ENCODE measurements at places on chromosomes 5 and 9.

- no peak for DNase-seq
Observed at GRCh38 chr9:136741883-136742571, 713 bp downstream of the LCN10 start.

GRCh38 chr5:172005708-172006320 is 624 bp downstream of the FBXW11 start:
- DNase-seq, result peak; percentile 18

DNA sequence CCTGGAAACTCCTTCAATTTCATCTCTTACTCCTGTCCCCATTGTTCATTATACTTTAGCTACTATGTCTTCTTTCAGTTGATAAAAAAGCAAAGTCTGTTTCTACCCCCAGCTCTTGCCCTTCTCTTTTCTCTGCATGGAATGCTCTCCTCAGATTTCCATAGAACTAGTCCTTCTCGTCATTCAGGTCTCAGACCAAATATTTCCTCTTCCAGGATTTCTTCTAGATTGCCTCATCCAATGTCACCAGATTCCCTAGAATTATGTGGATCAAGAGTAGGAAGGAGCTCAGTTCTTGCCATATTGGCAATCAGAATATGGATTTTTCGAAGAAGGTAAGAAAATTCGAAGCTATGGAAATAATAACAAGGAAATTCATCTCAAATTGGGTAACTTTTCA is 176.1 kb downstream of the GABRG2 start:
- DNase-seq, result no peak

DNA sequence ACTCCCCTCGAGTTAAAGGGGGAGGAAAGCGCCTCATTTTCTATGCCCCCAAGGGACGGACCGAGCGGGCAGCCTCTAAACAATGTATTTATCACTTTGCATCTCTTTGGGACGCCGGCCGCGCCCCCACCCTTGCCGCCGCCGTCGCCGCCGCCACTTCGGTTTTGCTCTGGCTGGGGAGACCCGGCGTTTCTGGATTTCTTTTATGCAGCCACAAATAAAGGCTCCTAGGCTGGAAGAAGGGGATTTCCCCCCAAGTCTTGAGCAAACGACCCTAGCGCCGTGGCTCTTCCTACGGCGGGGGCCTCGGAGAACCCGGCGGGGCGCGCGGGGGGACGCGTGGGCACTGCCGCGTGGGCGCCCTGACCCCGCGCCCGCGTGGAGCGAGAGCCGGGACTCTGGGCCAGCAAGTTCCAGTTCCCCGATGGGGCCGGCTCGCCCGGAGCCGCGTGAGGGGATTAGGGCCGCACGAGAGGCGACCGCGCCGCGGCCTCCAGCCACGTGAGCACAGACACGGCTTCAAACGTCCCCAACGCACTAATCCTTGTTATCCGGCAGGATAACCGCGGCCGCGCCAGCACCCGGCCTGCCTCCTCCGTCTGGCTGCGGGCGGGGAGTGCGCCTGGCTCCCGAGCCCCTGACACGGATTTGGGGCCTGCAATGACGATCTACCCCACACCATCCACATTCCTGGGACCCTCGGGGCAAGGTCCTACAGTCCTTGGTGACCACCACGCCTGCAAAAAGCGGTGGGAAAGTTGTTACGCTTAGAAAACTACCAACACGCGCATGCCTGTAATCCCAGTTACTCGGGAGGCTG is 7.9 kb upstream of the NEUROG1 start:
- DNase-seq, result no peak

- no peak for DNase-seq
Observed at GRCh38 chr5:137842296-137842695, 25.4 kb upstream of the MYOT start.

- DNase-seq, result no peak
Observed at GRCh38 chr9:112447283-112447761, 39.3 kb upstream of the KIAA1958 start.

GRCh38 chr5:100646011-100646410 is 110.8 kb downstream of the FAM174A start:
- DNase-seq, result no peak

GRCh38 chr9:100700689-100701318 is 122.9 kb downstream of the CAVIN4 start:
- DNase-seq, result peak; percentile 13

GRCh38 chr9:91842358-91843049 is 107.5 kb downstream of the ROR2 start:
- DNase-seq, result no peak

DNA sequence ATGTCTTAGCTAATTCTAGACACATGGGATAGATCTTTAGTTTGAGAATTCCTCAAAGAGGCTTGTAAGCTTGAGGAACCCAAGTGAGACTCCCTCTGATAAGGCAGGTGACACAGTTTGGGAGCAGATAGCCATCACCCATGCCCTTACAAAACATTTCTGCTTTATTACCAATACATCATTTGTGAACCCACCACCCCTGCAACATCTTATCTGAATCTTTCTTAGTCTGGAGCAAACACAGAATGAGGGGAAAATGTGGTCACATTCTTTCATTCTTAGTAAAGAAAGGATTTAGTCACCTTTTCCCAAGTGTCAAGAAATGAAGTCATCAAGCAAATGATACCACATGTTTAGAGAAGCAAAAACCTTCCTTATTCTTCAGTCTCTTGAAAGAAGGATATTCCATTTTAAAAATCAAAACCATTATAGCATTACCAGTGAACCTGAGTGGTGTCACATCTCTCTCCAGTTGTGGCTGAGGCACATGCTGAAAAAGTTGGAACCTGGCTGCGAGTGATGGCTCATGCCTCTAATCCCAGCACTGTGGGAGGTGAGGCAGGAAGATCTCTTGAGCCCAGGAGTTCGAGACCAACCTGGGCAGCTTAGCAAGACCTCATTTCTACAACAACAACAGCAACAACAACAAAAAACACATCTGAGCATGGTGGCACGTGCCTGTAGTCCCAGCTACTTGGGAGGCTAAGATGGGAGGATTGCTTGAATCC is 65.9 kb downstream of the PRKACG start:
- DNase-seq, result no peak

DNA sequence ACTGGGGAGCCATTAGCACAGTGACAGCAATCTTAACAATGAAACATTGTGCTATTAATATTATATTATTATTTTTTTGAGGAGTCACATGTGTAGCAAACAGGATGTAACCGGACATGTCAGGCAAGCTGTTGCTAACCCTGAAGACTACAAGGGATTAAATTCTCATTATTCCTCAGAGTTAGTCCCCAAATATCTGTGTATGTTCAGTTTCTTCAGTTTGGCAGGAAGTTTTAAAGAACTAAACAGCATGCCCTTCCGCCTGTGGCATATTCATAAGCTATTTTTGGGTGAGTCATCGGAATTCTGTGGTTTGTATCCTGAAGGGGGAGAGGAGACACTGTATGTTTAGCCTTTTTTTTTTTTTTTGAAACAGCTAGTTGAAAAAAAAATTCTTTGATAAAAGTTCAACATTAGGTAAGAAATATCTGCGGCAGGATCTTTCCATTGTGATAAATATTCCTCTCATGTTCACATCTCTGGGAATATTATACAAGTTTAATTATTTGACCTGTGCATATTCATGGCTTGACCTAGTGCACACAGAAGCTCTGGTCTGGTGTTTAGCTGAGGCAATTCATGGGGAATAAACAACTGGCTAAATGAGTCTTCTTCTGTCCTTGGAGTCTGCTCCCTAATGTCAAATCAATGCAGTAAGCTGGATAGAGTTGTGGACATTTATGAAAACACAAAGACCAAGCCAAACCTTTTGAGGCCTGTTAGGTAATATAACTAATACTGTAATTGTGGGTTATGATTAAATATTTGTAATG is 202.7 kb upstream of the CDKN2B start:
- no peak for DNase-seq

- no peak for DNase-seq
Observed at GRCh38 chr5:159923008-159923407, 6.7 kb downstream of the ADRA1B start.

GRCh38 chr9:19154135-19154612 is 26.9 kb upstream of the PLIN2 start:
- DNase-seq, result peak; percentile 31

GRCh38 chr5:65483546-65484346 is 2.0 kb upstream of the ADAMTS6 start:
- DNase-seq, result peak; percentile 76

DNA sequence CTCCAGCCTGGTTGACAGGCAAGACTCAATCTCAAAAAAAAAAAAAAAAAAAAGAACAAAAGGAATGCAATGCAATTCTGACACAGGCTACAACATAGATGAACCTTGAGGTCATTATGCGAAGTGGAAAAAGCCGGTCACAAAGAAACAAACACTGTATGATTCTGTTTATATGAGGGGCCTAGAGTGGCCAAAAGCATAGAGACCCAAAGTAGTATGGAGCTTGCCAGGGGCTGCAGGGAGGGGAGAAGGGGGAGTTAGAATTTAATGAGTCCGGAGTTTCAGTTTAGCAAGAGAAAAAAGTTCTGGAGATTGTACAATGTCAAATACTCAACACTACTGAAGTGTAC is 33.2 kb upstream of the ASS1 start:
- no peak for DNase-seq

GRCh38 chr5:44506561-44506960 is 117.3 kb upstream of the FGF10 start:
- no peak for DNase-seq

- no peak for DNase-seq
Observed at GRCh38 chr9:87478226-87478992, 19.3 kb upstream of the DAPK1 start.

GRCh38 chr9:109307380-109308240 is 13.2 kb downstream of the EPB41L4B start:
- no peak for DNase-seq

- no peak for DNase-seq
Observed at GRCh38 chr5:150498501-150498900, 9.4 kb upstream of the NDST1 start.

DNA sequence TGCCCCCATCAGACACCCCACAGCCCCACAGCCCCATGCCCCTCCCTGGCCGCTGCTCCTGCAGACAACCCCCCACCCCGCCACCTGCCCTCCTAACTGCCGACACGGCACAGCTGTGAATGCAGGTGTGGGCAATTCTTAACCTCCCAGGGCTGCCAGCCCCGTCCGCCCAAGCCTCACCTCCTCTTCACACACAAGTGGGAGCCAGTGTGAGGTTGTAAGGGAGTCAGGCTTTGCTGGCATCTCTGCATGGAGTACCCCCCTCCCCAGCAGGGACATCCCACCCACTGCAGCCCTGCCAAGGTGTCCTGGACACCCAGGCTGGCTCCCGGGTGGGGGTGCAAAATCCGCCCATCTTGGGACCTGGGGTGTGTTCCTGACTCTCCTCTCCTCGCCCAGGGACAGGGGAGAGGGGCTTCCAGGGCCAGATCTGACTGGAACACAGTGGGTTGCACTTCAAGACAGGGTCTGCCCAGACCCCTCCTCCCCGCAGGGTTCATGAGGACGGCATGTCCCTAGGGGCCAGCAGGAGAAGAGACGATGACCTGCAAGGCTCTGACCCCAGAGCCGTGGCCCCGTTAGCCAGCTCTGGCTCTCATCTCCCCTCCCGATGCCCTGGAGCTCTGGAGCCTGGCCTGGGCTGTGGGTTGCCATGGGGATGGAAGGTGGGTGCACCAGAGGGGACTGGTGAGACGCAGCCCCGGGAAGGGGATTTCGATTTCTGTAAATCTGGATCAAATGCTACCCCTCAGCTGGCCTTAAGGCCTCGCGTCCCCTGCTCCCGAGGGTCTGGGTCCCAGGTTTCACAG is 34.4 kb downstream of the SARDH start:
- DNase-seq, result no peak

DNA sequence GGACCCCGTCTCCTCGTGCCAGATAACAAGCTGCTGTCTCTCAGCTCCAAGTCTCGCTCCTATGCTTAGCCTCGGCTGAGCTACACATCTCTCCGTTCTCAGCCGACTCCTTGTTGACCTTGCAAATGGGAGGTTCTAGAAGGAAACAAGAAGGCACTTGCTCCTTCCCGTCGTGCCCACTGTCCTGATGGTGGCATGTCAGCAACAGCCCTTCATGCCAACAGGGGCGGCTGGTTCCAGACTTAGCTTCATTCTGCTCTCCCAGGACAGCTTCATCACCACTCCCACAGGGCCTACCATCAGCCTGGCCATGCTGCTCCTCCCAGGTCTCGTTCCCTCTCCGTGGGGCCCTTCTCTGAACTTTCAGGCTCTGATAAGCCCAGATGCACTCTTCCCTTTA is 13.0 kb upstream of the RASGEF1C start:
- no peak for DNase-seq

GRCh38 chr9:91305596-91306295 is 56.0 kb downstream of the AUH start:
- peak; percentile 12 for DNase-seq

- DNase-seq, result no peak
Observed at GRCh38 chr5:100731768-100732167, 171.3 kb downstream of the ST8SIA4 start.

DNA sequence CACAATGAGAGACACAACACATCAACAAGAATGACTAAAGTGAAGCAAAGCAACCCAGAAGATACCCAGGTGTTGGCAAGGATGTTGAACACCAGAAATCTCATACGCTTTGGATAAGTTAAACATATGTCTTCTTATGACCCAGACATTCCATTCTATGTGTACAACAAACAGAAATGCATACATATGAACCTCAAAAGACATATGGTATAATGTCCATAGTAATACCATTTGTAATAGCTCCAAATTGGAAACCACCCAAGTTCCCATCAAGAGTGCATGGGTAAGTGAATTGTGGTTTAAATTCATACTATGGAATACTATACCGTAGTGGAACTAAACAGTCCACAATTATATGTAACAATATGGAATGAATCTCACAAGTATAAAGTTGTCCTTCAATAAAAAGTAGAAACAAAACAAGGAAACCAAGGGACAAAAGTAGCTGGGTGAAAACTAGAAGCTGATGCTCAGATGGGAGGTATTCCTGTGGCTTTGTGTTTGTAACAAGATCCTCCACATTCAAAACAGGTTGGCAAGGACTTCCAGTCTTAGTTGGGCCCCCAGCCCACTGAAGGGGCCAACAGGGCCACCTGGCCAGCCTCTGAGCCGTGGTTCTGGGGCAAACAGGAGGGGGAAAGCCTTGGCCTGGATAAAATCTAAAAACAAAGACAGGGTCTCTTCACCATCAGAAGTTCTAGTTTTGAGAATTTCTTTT is 171.8 kb upstream of the PITX1 start:
- no peak for DNase-seq

- no peak for DNase-seq
Observed at GRCh38 chr5:35785601-35786085, 71.0 kb upstream of the IL7R start.

DNA sequence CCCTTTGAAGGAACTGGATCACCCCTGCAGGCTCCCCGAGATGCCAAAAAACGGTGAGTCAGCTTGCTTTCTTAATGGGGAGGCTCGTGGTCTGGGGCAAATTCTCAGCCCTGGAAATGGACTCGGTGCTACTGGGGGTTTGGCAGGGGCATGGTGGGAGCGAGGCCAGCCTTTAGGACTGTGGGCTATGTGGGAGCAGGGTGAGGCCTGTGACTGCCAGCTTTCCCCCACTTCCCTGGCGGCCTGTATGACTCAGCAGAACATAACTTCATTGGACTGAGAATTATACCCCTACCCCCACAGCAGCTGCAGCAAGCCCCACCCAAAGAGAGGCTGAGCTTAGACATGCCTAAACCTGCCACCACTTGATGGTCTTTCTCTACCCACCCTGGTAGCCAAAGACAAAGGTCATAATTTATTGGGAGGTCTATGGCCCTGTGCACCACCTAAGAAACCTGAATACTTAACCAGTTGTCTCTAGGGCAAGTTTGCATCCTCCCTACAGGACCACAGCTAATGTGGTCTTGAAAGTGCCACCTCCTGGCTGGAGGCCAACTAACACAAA is 325.3 kb downstream of the TLE1 start:
- no peak for DNase-seq

GRCh38 chr9:107163370-107163769 is 119.7 kb upstream of the RAD23B start:
- no peak for DNase-seq

GRCh38 chr9:39587844-39588499 is 232.5 kb downstream of the SPATA31A1 start:
- no peak for DNase-seq

Data from Ammon's horn (tissue), 1 donor.